ENCODE measurements at places on chromosomes 2 and 18. TPM values are rescaled to one million over a fixed set of nuclear protein-coding genes. Genes with fewer than 3 reads are reported as not detected.

Gene MYO5B
- not detected for total RNA-seq

Gene TTR
- total RNA-seq = not detected

Gene PLGLB1
- 6.9 TPM for total RNA-seq

Gene RGPD3
- total RNA-seq = 0.13 TPM

Gene STRN
- total RNA-seq = 38.0 TPM

Gene RAX
- total RNA-seq = not detected

Gene IRS1
- total RNA-seq = 10.5 TPM

Gene SLC8A1
- 0.34 TPM for total RNA-seq

Gene CXCR1
- total RNA-seq = 0.28 TPM

Gene FBXO15
- 0.63 TPM for total RNA-seq

Gene POTEJ
- not detected for total RNA-seq

Gene ACTR3
- 507 TPM for total RNA-seq

Gene DSC3
- not detected for total RNA-seq

Gene CCL20
- total RNA-seq = not detected

Gene CPLX4
- total RNA-seq = not detected

Gene TRAF3IP1
- 9.5 TPM for total RNA-seq

Gene NAGK
- 83.8 TPM for total RNA-seq

Gene AGXT
- total RNA-seq = not detected

Gene MYO1B
- total RNA-seq = 2.2 TPM

Gene DCC
- total RNA-seq = not detected

Gene EFR3B
- total RNA-seq = not detected

Gene ZSWIM2
- total RNA-seq = not detected

Gene SERPINB12
- total RNA-seq = not detected

Gene ERMN
- total RNA-seq = 3.5 TPM

Gene POTEC
- total RNA-seq = not detected

Gene STPG4
- 0.48 TPM for total RNA-seq

Gene FAM124B
- total RNA-seq = 0.58 TPM

Gene SAG
- 0.10 TPM for total RNA-seq

Gene POTEI
- total RNA-seq = not detected

Gene SCN3A
- total RNA-seq = not detected
